ENCODE measurements at places on chromosomes 1 and 21. TPM values are rescaled to one million over a fixed set of nuclear protein-coding genes. Genes with fewer than 3 reads are reported as not detected.

- DNase-seq = no peak
Measured at GRCh38 chr1:164609089-164609488, 50.1 kb downstream of the PBX1 start.

ANXA9 gene
- 103 TPM for total RNA-seq

GRCh38 chr1:112905395-112906149 is 50.4 kb downstream of the SLC16A1 start:
- DNase-seq = peak; percentile 71

GRCh38 chr1:93448292-93448982 is 519 bp downstream of the FNBP1L start:
- DNase-seq = peak; percentile 90

DNA sequence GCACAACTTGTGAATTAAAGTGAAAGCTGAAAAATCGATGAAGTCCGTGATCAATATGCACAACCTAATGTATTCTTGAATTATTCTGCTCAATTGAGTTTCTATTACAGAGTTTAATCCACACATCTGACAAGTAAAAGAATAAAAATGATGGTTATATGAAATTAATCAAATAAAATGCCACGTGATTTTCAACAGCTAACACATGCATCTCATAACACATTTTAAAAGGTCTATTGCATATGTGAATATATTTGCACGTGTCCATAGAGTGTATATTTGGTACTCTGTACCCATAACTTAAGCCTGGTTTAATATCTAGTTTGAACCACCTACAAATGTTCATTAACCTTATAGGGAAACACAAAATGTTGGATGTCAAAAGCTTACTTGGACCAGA is 266.2 kb downstream of the NTNG1 start:
- no peak for DNase-seq

GRCh38 chr1:44292651-44293050 is 62.4 kb downstream of the ERI3 start:
- no peak for DNase-seq

- peak; percentile 28 for DNase-seq
Measured at GRCh38 chr1:47479664-47480063, 41.8 kb downstream of the FOXD2 start.

GRCh38 chr1:178011465-178011828 is 41.6 kb upstream of the SEC16B start:
- DNase-seq = no peak

- no peak for DNase-seq
Measured at GRCh38 chr21:26490771-26491170, 82.3 kb downstream of the CYYR1 start.

DNA sequence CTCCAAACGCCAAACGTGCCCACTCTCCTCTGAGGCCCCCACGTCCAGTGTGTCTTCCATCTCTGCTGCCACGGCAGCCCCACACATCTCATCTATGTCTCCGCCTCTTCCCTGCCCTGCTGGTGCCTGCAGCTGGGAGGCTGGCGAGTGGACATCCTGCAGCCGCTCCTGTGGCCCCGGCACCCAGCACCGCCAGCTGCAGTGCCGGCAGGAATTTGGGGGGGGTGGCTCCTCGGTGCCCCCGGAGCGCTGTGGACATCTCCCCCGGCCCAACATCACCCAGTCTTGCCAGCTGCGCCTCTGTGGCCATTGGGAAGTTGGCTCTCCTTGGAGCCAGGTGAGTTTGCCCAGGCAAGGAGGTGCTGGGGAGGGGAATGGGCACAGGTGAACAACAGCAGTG is 8.6 kb downstream of the ADAMTSL4 start:
- no peak for DNase-seq

- DNase-seq = no peak
Measured at GRCh38 chr1:164223378-164223777, 335.6 kb upstream of the PBX1 start.

PTPN22 gene
- 0.56 TPM for total RNA-seq

DNA sequence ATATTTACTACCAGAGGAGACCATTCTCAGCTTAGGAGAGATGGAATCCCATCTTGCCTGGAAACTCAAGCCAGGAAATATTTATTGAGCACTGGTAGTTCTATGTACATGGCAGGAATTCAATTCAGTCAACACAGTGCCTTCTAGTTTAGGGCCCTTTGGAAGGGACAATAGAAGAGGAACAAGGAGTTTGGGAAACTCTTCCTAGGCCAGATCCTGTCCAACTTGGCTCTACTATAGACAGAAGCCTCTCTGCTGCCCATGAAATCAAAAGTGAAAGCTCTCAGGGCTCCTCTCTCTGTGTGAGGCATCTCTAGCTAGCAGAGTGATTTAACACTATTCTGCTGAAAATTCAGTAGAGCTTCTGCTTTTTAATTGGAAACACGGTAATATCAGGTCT is 244.6 kb upstream of the MAP1LC3C start:
- DNase-seq = no peak

DNA sequence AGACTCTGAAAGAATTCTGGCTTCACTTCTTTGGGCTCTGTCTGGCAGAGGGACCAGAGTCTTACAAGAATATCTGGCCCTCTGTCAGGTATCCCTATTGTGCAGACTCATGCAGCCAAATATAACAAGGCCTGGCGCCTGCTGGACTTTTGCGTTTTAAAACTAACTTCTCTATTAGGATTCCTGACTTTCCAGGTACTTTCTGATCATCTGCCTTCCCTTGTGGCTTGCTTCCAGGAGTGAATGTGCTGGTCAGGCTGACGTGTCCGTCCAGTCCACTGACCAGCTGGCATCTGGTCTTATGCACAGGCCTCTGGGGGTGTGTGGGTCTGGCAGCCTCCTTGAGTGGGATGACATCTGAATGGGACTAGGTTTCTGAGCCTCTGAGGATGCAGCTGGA is 8.6 kb upstream of the RAB29 start:
- DNase-seq = no peak

GRCh38 chr1:64508629-64509028 is 38.7 kb downstream of the CACHD1 start:
- no peak for DNase-seq

DNA sequence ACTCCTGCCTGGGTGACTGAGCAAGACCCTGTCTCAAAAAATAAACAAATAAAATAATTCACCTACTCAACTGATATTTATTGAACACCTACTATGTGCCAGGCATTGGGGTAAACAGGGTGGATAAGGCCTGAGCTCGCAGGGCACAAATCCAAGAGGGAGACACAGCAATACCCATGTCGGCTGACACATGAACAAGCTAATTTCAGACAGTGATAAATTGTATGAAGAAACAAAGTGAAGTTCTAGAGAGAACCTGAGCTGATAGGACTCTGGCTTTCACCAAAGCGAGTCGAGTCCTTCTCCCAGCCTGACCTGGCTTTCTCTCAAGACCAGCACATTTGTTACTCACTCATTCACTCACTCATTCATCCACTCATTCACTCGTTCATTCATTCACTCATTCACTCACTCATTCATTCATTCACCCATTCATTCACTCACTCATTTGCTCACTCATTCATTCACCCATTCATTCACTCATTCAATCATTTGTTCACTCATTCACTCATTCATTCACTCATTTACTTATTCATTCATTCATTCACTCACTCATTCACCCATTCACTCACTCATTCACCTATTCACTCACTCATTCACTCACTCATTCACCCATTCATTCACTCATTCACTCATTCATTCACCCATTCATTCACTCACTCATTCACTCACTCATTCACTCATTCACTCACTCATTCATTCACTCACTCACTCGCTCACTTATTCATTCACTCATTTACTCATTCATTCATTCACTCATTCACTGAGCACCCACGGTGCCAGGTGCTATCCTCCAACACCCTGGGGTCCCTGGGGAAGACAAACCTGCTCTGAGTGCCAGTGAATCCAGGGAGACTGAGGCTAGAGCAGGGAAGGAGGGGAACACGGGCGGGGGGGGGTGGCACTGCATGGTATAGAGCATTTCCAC is 37.4 kb upstream of the CASZ1 start:
- no peak for DNase-seq

- no peak for DNase-seq
Measured at GRCh38 chr1:157147906-157148700, 9.9 kb upstream of the ETV3 start.

DNA sequence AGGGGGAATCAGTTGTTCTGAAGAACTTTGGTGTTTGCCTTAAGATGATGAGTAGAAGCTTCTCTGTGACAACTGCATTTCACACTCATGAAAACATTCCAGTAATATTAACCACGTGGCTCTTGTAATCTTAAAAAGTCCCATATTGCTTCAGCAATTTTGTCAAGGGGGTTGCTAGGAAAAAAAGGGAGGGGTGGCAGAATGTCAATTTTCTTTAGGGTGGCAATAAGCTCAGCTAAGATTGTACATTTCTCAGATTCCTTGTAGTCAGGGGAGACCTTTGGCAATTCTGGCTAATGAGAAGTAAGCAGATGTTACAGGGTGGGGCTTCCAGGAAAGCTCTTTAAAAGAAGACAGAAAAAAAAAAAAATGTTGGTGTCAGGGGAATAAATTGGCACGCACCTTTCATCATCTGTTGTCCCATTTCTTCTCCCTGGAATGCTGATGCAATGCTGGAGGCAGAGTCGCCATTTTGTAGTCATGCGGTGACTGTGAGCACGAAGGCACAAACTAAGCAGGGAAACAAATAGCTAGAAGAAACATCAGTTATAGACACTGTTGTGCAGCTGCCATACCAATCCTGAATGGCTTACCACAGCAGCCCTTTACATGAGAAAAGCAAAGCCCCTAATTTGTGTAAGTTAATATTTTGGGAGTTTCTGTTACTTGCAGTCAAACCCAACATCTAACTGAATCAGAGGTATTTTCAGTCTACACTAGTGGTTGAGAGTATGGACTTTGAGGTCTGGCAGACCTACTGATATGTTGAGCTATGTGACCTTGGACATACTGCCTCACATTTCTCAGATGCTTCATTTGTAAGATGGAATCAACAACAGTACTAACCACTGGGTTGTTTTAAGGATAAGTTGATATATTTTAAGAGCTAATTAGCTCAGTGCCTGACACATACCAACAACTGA is 56.1 kb upstream of the MRPS6 start:
- no peak for DNase-seq

- no peak for DNase-seq
Measured at GRCh38 chr1:109231066-109231465, 17.3 kb downstream of the SARS1 start.

DNA sequence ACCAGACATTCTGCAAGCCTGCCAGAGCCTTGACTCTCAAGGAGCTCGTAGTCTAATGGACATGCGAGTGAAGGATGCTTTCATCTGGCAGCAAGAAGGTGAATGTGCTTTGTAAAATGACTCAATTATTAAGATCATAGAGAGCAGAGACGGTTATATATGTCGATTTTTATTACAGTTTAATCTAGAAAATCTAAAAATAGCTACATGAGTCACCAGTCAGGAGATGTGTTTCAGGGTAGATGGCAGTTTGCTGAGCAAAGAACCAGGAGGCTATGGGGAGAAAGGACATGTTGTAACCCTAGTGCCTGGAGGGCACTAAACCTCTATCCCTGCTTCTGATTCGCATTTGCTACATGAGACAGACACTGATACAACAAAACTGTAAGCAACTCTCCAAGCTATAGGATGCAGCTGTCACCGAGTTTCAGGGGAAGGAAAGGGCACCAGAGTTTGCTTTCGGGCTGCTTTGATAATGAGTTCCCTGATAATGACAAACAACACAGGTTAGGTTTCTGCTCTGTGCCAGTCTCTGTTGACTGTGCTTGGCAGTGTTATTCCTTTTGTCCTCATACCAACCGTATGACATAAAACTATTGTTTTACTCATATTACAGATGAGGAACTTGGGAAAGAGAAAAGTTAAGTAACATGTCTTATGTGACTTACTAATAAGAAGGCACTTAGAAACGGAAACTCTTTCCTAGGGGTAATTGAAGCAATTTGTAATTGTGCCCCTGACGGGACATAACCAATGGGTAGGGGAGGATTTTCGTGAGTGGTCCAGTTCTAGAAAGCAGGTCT is 43.2 kb downstream of the C1orf198 start:
- DNase-seq = no peak

TSPEAR gene
- total RNA-seq = not detected

TPTE gene
- not detected for total RNA-seq

- no peak for DNase-seq
Measured at GRCh38 chr1:214934045-214934444, 148.5 kb upstream of the KCNK2 start.

TMPRSS3 gene
- total RNA-seq = 0.19 TPM

- DNase-seq = no peak
Measured at GRCh38 chr1:30952098-30952497, 43.5 kb upstream of the SDC3 start.

BACH1 gene
- total RNA-seq = 96.4 TPM

- peak; percentile 45 for DNase-seq
Measured at GRCh38 chr1:162363823-162364222, 12.8 kb downstream of the SPATA46 start.

DNA sequence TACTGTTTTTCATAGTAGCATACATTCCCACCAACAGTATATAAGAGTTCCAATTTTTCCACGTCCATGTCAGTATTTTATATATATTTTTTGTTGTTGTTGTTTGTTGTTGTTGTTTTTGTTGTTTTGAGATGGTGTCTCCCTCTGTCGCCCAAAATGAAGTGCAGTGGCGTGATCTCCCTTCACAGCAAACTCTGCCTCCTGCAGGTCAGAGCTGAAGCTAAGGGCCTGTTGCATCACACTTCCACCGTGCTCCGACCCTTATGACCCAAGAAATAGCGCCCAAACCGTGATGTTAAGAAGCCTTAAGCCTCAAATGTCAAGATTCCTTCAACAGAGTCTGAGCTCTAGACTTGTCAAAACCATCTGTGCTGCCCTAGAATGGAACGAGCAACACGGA is 2032.3 kb downstream of the MRPL39 start:
- no peak for DNase-seq

DNA sequence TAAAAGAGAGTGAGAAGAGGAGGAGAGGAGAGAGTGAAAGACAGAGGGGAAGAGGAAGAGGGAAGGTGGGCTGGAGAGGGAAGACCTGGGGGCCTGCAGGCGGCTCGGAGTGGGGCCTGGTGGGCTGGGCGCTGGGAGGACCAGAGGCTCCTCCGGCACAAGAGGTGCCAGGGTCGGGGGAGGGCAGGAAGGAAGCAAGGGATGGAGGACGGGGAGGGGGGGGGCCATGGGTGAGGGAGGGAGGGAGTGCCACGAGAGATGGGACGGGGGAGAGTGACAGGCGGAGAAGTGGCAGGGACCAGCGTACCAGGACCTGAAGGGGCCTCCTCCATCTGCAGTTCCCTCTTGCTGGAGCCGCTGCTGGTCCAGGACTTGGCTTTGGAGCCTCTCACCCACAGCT is 87.7 kb downstream of the CASZ1 start:
- DNase-seq = no peak

GRCh38 chr1:25716320-25716719 is 83.7 kb upstream of the SELENON start:
- DNase-seq = no peak

RAB3B gene
- 2.4 TPM for total RNA-seq

GRCh38 chr1:203644191-203644590 is 17.6 kb downstream of the ATP2B4 start:
- no peak for DNase-seq

- DNase-seq = no peak
Measured at GRCh38 chr1:21913763-21914162, 23.3 kb downstream of the HSPG2 start.

OR2T2 gene
- total RNA-seq = not detected

- no peak for DNase-seq
Measured at GRCh38 chr21:34626131-34626530, 11.2 kb upstream of the RCAN1 start.

OLFML3 gene
- 22.2 TPM for total RNA-seq

GRCh38 chr1:102919659-102920058 is 188.7 kb downstream of the COL11A1 start:
- no peak for DNase-seq

ACTA1 gene
- 10.8 TPM for total RNA-seq

GRCh38 chr1:109788695-109789521 is 25.2 kb upstream of the EPS8L3 start:
- DNase-seq = peak; percentile 72
